ENCODE measurements at places on chromosomes 7 and 10.
A peak's percentile ranks its signal among the peaks of the same experiment; 100 is the strongest.

GRCh38 chr7:74417419-74417971 is 36.2 kb upstream of the GTF2IRD1 start:
- peak; percentile 67 for DNase-seq

DNA sequence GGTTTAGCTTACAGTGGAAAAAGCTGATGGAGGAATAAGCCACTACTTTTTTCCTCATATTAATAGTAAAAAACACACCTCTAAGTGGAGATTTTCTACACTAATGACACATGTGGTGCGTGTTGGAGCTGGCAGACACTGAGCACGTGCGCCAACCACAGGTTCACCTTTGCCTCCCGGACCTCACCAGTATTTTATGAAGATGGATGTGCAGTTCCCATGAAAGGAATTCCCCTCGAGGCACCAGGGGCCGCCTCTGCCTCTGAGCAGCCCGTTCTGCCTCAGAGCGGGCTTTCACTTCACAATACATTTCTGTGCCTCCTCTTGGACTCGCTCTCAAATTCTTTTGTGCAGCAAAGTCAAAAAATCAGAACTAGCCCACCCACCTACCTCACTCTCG is 477.5 kb upstream of the ADARB2 start:
- DNase-seq = no peak

DNA sequence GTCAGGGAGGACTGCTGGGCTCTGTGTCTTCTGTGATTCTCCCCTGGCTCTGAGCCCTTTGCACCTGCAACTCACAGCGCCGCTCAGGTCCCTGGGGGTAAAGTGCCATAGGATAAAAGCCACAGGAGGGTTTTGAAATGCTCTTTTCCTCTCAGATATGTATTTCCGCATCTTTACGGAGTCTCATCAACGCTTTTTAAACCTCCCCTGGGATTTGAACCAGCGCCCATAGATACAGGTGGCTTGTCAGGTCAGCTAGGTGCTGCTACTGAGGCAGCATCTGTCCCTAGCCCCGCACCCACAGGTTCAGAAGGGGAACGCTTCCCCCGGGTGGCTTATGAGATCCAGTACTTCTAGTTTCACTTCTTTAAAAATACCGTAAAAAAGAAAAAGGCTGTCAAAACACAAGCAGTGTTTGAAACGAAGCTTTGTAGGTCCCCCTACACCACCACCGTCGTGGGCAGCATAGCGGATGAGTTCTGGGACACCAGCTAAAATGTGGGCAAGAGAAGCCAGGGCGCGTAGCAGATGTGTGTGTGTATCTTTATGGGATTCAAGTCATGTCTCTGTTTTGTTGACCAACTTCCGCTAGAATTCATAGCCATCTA is 173.5 kb downstream of the CUX1 start:
- DNase-seq = no peak

GRCh38 chr10:119373294-119374102 is 166.1 kb downstream of the GRK5 start:
- DNase-seq = no peak

GRCh38 chr7:100946766-100947365 is 2.5 kb upstream of the MUC3A start:
- DNase-seq = no peak

GRCh38 chr10:7157091-7157490 is 253.7 kb downstream of the SFMBT2 start:
- DNase-seq = no peak

DNA sequence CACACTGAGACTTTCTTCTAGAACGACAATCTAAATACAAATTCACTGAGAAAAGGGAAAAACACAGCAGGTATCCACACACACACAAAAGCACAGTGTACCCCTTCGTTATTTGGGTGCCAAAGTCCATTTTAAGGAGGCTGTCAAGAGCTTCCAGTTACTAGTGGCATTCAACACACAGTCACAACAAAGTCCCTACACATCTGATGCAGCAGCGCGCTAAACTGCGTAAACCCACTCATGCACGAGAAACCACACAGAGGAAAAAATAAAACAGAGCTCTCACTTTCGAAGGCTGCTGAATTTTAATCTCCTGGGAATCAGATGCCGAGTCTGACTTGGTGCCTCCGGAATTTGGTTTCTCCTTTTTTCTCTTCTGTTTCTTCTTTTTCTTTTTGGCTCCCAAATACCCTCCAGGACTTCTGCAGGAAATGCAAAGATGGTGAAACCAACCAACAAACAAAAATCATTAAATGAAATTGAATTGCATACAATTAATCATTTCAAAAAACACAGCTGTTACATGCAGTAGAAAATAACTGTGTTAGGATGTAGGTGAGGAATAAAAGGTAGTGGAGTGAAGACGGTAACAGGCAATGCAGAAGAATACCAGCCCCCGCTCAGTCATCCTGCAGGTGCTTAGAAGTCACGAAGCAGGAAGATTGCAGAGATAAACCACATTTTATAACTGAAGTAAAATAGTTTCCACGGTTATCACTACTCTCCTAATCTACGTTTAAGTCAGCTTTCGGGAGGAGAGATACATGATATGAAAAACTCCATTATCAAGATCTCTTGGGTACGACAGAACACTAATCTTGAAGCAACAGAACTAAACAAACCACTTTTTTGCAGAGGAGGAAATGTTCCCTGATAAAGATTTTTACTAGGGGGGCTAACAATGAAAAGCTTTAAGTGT is 27.1 kb downstream of the NMT2 start:
- no peak for DNase-seq

- DNase-seq = peak; percentile 48
These were observed 1.3 kb upstream of the SCD start for GRCh38 chr10:100345570-100346330.
